Activated T-helper 1 cell treated with anti-CD3 and anti-CD28 coated beads, Interleukin-2, amount 50 U/mL, for 16 hours (primary cell): ENCODE measurements at places on chromosomes 2 and 18.
A peak's percentile ranks its signal among the peaks of the same experiment; 100 is the strongest.

DNA sequence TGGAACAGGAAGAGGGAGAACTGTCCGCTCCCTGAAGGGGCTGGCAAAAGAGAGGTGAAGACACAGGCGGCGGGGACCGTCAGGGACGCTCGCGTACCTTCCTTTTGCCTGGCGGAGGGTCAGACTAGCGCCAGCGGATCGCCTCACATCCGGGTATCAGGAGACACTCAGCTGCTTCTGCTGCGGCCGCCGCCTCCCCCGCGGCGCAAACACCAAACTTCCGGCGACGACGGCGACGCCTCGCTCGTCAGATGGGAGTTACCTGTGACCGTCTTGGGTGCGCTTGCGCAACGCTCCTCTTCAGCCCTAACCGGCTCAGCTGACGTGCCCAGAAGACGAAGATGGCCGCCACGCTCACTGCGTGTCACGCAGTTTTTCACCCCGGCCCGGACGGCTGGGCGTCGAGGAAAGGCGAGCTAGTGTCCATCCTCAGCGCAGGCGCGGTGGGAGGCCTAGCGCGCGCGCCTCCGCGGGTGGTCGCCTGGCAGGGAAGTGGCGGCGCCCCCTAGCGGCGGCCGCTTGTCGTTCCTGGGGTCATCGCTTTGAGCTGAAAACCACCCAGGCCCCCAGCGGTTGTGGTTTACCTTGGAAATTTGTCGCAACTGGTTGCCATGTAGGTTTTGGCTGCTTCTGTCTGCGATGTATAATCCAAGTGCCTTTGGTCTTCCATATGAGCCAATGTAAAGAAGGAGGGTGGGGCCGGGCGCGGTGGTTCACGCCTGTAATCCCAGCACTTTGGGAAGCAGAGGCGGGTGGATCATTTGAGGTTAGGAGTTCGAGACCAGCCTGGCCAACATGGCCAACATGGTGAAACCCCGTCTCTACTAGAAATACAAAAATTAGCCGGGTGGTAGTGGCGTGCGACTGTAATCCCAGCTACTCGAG lies at the start of gene ESCO1:
Gene ESCO1 (minus strand): TSS at position 179 of the 885 bp plus-strand sequence. CDS start 25,861 bp downstream, outside the sequence.
- peak; percentile 87 for DNase-seq

DNA sequence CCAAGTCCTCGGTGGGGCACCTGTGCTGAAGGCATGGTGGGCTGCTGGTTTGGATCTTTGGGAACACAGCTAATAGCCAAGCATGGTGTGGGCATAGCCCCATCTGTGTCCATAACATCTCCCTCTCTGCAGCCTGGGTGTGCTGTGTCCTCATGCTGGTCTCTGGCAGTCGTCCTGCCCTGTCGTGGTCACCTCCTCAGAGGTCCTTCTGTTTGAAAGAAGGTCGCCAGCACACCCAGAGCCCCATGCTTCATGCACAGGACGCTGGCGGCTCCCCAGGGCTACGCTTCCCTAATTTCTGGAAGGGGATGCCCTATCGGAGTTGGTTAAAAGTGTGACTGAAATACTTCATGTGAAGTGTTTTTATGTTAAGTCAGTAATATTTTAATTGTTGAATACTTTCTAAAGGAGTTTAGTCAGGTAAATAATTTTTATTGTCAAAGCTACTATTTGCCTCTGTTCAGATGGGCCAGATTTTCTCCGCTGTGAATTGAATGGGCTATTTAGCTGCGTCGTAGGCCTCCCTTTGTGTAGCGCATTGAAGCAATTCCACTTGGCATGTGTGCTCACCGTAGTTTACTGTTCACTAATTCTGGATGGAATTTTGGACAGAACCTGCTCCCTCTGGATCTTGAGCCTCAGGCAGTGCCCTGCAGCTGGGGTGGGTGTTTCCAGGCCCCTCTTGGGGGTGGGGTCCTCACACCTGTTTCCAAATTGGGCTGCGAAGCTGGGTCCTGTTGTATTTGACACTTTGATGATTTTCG lies 81.9 kb downstream of the WDSUB1 start:
- DNase-seq = no peak

DNA sequence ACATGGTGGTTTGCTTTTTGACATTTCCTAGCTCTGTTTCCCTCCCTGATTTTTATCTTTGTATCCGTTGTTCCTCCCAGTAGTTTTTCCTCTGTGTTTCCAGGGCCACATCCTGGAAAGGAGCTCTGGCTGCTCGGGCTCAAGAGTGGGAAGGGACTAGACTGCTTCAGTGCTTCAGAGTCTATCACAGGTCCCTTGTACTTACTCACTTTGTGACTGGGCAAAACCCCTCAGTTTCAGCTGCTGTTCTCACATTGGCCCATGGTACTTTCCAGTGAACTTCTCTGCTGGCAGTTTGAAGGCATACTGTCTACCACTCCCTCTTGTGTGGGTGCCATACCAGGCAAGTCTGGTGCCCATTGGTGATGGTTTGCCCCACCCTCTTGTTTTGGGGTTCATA lies 7.5 kb upstream of the STAMBP start:
- no peak for DNase-seq

- DNase-seq = no peak
Observed at GRCh38 chr2:30800159-30800558, 7.1 kb downstream of the CAPN13 start.

GRCh38 chr2:227643990-227644551 lies 22.5 kb upstream of the SCYGR5 start:
- DNase-seq = no peak
